Prostate gland (tissue), 2 donors: ENCODE measurements at places on chromosomes 3 and 15. TPM values are rescaled to one million over a fixed set of nuclear protein-coding genes. Genes with fewer than 3 reads are reported as not detected.

GRCh38 chr15:31254431-31255175 lies 72.0 kb upstream of the KLF13 start:
- no peaks in the 10 kb centered on the region for H3K27me3 ChIP-seq
- no peaks in the 10 kb centered on the region for H3K36me3 ChIP-seq
- H3K27ac ChIP-seq = peak overlapping the region; percentile 60
- DNase-seq = peak; percentile 71
- no peak overlapping the region for H3K4me3 ChIP-seq

DNA sequence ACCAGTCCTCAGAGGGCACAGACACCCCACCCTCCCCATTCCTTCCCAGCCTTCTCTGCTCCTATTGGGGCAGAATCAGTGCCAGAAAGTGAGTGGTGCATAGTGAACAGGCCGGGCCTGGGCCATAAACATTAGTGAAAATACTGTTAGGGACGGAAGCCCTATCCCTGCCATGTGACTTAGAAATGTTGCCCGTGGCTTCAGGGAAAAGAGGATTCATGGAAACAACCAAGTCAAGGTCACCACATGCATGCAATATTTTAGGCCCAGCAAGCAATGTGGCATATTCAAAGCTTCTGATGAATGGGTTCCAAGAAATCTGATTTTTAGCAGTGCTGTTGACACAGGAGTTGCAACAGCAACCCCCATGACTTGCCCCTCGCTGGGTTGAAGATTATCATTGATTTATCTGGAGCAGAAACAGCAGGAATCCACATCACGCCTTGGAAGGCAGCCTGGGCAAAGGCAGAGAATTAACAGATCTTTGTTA lies 52.3 kb downstream of the CCNL1 start:
- no peaks in the 10 kb centered on the region for H3K36me3 ChIP-seq
- H3K4me1 ChIP-seq = no peaks in the 10 kb centered on the region
- H3K4me3 ChIP-seq = no peak overlapping the region

DNA sequence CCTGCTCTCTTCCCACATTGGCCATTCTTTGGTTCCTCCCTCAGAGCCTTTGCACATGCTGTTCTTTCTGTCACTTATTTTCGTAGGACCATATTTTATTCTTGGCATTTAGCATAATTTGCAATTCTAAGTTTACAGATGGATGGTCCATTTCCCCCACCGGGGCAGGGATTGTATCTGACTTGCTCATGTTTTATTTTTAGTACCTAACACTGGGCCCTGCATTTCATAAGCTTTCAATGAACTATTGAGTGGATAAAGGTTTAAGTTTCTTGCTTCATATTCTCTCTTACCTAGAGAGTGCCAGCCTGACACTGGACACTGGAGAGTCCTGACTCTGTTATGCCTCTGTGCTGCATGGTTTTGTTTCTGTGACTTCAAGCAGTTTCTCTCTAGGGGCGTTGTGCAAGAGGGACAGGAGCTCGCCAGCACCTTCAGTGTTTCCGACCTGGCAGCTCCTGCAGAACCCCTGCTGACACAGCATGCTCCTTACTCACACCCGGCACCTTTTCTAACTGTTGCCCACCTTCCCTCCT lies 87.4 kb downstream of the FLNB start:
- H3K4me1 ChIP-seq = no peaks in the 10 kb centered on the region
- no peaks in the 10 kb centered on the region for H3K27me3 ChIP-seq
- no peak for DNase-seq

- peak; percentile 28 for DNase-seq
- H3K27me3 ChIP-seq = no peaks in the 10 kb centered on the region
- H3K27ac ChIP-seq = no peak overlapping the region
- H3K4me3 ChIP-seq = no peak overlapping the region
Observed at GRCh38 chr3:141104151-141104821, 53.1 kb downstream of the SPSB4 start.

- no peak overlapping the region for H3K4me3 ChIP-seq
- H3K27ac ChIP-seq = no peak overlapping the region
- H3K4me1 ChIP-seq = no peaks in the 10 kb centered on the region
Observed at GRCh38 chr15:33094336-33094735, 100.2 kb downstream of the FMN1 start.

- H3K4me1 ChIP-seq = no peaks in the 10 kb centered on the region
- H3K4me3 ChIP-seq = no peak overlapping the region
- H3K36me3 ChIP-seq = no peaks in the 10 kb centered on the region
- no peak overlapping the region for H3K27ac ChIP-seq
- no peaks in the 10 kb centered on the region for H3K27me3 ChIP-seq
Observed at GRCh38 chr3:94990952-94991705, 928.3 kb downstream of the NSUN3 start.

DNA sequence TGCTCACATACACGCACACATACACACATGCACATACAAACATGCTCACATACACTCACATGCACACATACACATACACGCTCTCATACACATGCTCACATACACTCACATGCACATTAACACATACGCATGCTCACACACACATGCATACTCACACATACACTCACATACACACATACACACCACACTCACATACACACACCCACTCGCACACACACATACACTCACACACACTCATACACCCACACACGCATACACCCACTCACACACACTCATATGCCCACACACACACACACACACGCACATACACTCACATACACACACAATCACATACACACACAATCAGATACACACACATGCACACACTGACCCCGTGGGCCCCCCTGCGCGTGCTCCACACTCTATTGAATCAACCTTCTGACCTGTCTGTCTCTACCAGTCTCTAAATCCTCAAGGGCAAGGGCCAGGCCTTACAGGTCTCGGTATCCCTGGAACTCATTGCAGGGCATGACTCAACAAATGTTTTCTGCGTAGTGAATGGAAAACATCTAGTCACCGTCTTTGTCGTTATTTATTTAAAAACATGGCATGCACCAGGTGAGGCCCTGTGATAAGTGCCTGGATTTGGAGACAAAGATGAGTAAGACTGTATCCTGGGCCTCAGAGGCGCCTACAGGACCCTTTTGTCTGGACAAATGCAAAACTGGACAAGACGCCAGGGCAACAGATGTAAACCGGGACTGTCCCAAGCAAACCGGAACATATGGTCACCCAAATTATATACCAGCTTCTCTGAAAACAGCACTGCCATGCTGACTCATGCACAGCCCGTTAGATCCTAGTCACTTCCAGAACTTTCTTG lies 41.8 kb downstream of the GRK7 start:
- H3K4me1 ChIP-seq = no peaks in the 10 kb centered on the region
- no peak overlapping the region for H3K27ac ChIP-seq
- H3K27me3 ChIP-seq = no peaks in the 10 kb centered on the region
- no peak overlapping the region for H3K4me3 ChIP-seq
- DNase-seq = no peak

GRCh38 chr3:15223685-15224572 lies 17.9 kb downstream of the CAPN7 start:
- H3K27ac ChIP-seq = no peak overlapping the region
- H3K4me1 ChIP-seq = no peaks in the 10 kb centered on the region
- no peak for DNase-seq
- H3K36me3 ChIP-seq = peaks cover 5% of the 10 kb centered on the region
- no peaks in the 10 kb centered on the region for H3K27me3 ChIP-seq

GRCh38 chr3:141441381-141442364 lies 45.2 kb upstream of the RASA2 start:
- H3K36me3 ChIP-seq = peaks cover 2% of the 10 kb centered on the region
- peak overlapping the region; percentile 62 for H3K27ac ChIP-seq
- DNase-seq = no peak
- no peaks in the 10 kb centered on the region for H3K27me3 ChIP-seq

DNA sequence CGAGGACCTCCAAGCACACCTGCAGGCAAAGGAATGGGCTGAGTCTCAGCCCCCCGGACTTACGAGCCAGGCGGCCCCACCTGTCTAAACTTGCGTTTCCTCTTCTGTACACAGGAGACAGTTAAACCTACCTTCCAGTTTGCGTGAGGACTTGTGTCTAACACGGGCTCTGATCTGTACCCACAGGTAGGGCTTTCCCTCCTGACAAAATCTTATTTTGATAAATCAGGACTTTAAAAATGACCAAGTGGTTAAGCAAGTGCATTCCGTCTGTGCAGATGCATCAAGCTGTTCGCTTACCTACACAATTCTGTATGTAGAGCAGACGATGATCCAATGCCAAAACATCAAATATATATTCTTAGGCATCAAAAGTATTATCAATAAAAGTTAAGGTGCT lies 238.0 kb downstream of the XXYLT1 start:
- no peaks in the 10 kb centered on the region for H3K27me3 ChIP-seq
- DNase-seq = no peak
- peaks cover 5% of the 10 kb centered on the region for H3K4me1 ChIP-seq
- no peak overlapping the region for H3K4me3 ChIP-seq

DNA sequence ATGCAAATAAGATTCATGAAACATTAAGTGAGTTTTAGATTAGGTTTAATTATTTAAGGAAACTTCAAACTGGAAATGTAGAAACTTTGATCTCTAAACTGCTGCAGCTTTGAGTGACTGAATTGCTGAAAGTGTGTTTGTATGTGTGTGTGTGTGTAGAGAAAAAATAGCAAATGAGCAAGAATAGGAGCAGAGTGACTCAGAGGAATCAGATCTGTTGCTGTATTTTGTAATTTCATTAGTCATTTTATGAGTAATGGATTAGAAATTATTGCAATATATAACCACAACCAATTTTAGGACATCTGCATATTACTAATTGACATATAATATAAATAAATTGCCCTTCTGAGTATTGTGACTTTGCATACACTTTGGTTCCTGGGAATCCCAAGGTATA lies 52.8 kb upstream of the SLC9A9 start:
- no peaks in the 10 kb centered on the region for H3K27me3 ChIP-seq
- H3K36me3 ChIP-seq = no peaks in the 10 kb centered on the region
- no peak overlapping the region for H3K4me3 ChIP-seq
- no peak for DNase-seq

DNA sequence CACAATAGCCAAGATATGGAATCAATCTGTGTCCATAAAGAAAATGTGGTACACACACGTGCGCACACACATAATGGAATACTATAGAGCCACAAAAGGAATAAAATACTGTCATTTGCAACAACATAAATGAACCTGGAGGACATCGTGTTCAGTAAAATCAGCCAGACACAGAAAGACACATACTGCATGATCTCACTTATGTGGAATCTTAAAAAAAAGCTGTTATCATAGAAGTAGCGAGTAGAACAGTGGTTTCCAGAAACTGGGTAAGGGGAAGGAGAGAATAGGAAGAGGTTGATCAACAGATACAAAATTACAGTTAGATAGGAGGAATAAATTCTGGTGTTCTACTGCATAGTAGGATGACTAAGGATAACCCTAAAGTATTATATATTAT lies 11.1 kb downstream of the ATOSA start:
- H3K4me1 ChIP-seq = no peaks in the 10 kb centered on the region
- H3K27ac ChIP-seq = no peak overlapping the region
- H3K4me3 ChIP-seq = no peak overlapping the region
- H3K36me3 ChIP-seq = no peaks in the 10 kb centered on the region

- H3K27me3 ChIP-seq = no peaks in the 10 kb centered on the region
- no peak for DNase-seq
- no peaks in the 10 kb centered on the region for H3K4me1 ChIP-seq
- no peaks in the 10 kb centered on the region for H3K36me3 ChIP-seq
- H3K27ac ChIP-seq = no peak overlapping the region
Observed at GRCh38 chr3:94294806-94295205, 231.9 kb downstream of the NSUN3 start.

DNA sequence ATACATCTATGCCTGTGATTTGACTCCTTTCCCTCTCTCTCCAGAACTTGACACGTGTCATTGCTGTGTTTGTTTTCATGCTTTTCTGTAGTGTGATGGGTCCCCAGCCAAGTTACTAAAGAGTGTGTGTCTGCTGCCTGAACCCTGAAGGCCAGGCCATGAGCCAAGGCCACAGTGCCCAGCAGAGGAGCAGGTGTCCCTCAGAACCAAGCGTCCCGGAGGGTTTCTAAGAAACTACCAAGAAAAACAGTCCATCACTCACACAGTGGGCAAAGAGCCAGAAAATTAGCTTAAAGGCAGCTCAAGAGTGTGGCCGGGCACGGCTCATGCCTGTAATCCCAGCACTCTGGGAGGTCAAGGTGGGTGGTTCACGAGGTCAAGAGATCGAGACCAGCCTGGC lies 35.2 kb downstream of the FBXO45 start:
- no peak overlapping the region for H3K27ac ChIP-seq
- H3K36me3 ChIP-seq = no peaks in the 10 kb centered on the region
- DNase-seq = no peak

GRCh38 chr3:53489787-53490458 lies 4.5 kb upstream of the CACNA1D start:
- no peak overlapping the region for H3K27ac ChIP-seq
- no peak for DNase-seq
- no peak overlapping the region for H3K4me3 ChIP-seq

DNA sequence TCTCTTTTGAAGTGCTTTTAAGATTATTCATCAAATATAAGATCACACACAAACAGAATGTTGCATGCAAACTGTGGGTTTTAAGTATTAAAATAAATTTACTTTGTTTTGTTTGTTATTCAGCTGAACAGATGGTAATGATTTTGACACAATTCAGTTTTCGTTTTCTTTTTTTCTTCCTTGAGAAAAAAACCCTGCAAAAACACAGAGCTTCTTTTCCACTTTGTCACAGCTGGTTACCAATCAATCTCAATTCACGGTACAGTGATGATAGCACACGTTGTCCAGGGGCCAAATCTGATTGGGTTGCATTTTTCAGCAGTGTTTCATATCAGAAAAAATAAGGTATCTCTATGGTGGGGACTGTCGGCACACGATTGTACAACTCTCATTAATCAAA lies 473.6 kb downstream of the ROBO2 start:
- no peaks in the 10 kb centered on the region for H3K27me3 ChIP-seq
- no peaks in the 10 kb centered on the region for H3K4me1 ChIP-seq
- H3K27ac ChIP-seq = no peak overlapping the region
- DNase-seq = no peak

DNA sequence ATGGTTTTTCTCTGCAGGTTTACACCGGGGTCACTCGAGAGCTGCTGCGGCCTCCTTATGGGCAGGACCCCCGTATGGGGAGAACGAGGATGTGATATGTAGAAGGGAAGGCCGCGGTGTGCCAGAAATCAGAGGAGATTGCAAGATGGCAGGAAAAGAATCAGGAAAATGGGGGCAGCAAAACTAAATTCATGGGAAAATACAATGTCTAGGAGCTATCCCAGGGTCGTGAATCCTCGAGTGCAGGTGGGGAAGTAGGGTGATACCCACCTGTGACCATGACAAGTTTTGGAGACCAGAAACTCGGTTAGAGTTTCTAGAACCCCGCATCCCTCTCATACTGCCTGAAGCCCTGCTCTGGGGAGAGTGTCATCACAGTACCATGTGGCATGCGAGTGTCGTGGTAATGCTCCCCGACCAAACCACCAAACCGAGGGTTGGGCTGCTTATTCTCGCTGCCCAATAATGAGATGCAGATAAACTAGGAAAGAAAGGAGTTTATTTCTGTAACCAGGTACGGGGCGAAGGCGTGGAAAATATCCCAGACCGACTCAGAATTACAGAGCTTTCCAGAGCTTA lies 781 bp downstream of the TRNT1 start:
- H3K27ac ChIP-seq = peak overlapping the region; percentile 86
- no peaks in the 10 kb centered on the region for H3K4me1 ChIP-seq
- peak overlapping the region; percentile 80 for H3K4me3 ChIP-seq
- DNase-seq = no peak

- H3K4me3 ChIP-seq = no peak overlapping the region
- no peaks in the 10 kb centered on the region for H3K36me3 ChIP-seq
- no peaks in the 10 kb centered on the region for H3K27me3 ChIP-seq
- H3K4me1 ChIP-seq = no peaks in the 10 kb centered on the region
Observed at GRCh38 chr3:155312781-155313180, 19.3 kb upstream of the STRIT1 start.

CKMT1A gene
- 4.8 TPM for total RNA-seq

ECE2 gene
- not detected for total RNA-seq

SLC9A9 gene
- total RNA-seq = 31.0 TPM

CCR8 gene
- not detected for total RNA-seq

MYD88 gene
- 21.4 TPM for total RNA-seq

SLC49A4 gene
- 34.7 TPM for total RNA-seq

SNRPN gene
- 312 TPM for total RNA-seq
